ENCODE measurements at places on chromosomes 3 and 15.

DNA sequence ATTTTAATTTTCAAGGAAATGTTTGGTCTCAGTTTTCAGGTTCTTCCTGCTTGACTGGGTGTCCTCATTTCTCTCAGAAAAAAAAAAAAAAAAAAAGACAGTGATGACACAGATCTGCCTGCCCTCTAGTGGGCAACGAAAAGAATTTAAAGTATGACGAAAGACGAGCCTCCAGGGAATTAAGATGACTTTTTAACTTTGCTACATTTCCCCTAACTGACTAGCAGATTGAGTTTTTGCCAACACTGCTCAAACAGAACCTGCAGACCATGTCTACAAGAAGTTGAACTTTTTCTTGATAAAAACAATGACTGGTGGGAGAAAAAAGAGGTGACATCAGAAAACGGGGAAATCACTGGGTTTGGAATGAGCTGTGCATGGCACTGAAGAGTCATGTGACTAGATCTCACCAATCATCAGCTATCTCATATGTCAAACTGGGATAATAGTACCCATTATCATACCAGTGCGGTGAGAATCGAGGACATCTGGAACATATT lies 40.8 kb downstream of the EOMES start:
- DNase-seq = peak; percentile 37

DNA sequence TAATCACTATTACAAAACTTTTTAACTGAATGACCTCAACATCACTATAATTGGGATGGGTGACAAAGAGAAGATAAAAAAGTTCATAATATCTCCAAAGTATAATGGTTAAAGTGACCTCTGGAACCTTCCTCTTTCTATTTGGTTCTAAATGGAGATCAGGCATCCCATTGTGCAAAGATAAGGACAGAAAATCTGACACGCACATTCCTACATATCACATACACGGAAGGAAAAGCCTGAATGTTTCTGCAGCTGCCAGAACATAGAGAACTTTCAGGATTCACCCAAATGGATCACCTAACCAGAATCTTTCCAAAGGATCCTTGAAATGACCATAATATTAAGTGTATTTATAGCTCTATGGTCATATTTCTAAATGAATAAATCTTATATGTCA lies 128.2 kb downstream of the TFDP2 start:
- DNase-seq = no peak

- DNase-seq = no peak
These were observed 16.2 kb downstream of the LSM3 start for GRCh38 chr3:14194865-14195264.

DNA sequence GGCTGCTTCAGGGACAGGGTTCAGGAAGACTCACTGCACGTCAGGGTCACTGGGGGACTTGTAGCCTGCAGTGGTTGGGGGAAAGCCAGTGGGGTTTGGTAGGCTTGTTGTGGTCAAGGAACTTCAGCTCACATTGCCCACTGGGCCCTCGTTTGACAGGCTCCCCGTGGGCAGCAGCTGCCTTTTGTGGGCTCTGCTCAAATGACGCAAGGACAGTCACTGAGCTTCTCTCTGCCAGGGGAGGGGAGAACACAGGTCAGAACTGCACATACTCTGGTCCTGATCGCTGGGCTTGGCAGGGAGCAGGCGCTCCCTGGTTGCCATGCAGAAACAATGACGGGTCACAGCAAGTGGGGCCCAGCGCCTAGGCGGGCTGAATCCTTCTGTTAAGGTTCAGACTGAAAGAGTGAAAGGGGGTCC lies 45.5 kb downstream of the FAM174B start:
- DNase-seq = no peak

DNA sequence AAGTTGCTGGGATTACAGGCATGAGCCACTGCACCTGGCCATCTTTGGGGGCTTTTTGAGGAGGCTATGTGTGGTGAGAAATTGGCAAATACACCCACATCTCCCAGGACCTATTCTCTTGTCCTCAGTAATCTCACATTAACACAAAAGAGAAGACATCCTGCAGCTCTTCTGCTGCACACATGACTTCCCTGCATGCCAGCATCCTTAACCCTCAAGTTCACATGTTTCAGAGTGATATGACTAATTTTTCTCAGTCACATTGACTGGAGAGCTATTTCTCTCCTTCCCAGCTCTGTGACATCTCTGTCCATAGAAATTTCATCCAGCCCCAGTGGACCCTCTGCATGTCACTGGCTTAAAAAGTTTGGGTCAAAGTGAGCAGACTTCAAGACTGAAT lies 1.9 kb upstream of the SKIC8 start:
- no peak for DNase-seq

DNA sequence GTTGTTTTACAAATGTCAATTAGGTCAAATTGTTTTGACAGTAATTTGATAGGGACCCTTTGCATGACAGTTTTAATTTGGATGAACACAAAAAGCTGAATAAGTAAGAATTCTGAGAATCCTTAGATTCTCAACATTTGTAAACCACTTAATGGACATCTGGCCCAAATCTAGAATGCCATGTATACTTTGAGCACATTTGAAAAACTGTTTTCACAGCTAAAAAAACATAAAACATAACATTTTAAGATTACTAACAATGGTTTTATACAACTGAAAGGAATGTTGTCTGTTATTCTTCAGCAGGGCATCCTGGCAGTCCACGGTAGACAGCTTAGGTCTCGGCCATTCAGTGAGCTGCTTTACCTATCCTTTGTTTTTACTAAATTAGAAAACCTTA lies 34.5 kb upstream of the TM2D3 start:
- no peak for DNase-seq

Data from iPS DF 6.9 (cell line).